Stimulated activated CD8-positive, alpha-beta memory T cell treated with anti-CD3 and anti-CD28 coated beads, Interleukin-2, amount 100 ng/mL, for 1 hour (primary cell): ENCODE measurements at places on chromosomes 7 and 10.

DNA sequence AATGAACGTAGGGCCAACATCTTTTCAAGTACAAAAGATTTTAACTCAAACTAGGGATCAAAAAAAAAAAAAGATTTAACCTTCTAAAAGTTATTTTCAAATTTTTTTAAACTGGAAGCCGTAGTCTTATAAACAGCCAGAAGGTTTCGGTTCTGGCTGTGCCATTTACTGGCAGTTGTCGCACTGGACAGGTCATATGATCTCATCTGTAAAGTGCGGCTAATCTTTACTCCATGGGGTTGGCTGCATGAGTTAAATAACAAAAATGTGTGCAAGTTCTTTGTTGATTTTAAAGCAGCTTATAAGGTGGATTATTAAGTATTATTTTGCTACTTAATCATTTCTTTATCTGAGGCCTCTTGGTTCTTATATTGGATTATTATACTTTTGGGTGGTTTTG is 36.6 kb downstream of the TRUB1 start:
- no peak for DNase-seq

DNA sequence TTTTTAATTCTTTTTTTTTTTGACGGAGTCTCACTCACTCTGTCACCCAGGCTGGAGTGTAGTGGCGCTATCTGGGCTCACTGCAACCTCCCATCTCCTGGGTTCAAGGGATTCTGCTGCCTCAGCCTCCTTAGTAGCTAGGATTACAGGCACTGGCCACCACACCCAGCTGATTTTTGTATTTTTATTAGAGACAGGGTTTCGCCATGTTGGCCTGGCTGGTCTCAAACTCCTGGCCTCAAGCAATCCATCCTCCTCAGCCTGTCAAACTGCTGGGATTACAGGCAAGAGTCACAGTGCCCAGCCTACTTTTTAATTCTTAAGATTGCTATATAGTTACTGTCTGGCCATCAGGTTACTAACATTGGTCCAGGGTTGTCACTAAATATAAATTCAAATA is 59.6 kb downstream of the ZNF277 start:
- no peak for DNase-seq

DNA sequence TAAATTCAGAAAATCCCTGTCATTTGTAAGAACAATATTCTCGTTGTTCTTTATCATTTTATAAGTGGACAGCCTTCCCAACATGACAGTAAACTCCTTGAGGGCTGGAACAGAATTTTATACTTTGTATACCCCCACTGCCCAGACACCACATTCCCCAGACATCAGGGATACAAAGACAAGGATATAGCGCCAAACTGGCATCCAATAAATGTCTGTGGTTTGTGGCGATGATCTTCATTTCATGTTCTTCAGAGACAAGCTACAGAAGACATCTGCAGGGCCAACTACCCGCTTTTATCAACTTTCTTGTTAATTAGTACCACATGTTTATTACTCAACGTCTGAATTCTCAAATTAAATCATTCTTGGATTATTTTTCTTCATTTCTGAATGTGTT is 155.9 kb downstream of the ATE1 start:
- no peak for DNase-seq

DNA sequence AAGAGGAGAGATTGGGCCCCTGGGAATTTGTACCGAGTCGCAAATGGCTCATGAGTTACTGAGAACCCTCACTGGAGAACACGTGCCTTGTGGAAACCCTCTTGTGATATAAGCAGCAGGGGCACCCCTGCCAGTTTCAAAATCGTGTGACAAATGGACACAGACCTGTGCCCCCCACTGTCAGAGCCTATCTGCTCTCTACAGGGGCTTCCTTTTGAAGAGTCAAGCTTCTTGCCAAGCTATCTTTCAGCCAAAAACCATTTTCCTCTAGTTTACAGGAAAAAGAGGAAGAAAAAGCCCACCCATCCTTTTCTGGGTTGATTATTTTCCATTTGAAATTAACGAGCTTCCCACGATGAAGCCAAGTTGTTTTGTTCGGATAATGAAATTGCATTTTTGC is 64.1 kb upstream of the MPP7 start:
- DNase-seq: no peak

DNA sequence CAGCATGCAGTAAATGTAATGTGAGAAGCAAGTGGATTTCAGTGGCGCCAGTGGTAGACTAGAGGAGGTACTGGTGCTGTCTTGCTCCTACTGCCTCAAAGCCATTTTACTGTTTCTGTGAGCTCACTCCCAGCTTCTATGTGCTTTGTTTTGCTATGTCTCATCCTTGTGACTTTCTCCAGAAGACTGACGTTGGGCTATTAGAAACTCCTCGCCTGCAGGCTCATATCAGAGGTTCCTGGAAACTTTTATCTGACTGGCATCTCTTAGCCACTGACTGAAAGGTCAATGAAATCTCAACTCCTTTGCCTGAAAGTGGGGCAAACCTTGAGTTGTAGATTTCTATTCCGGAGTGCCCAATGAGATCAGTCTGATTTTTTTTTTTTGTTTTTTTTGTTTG is 66.4 kb upstream of the SORCS1 start:
- DNase-seq: no peak

DNA sequence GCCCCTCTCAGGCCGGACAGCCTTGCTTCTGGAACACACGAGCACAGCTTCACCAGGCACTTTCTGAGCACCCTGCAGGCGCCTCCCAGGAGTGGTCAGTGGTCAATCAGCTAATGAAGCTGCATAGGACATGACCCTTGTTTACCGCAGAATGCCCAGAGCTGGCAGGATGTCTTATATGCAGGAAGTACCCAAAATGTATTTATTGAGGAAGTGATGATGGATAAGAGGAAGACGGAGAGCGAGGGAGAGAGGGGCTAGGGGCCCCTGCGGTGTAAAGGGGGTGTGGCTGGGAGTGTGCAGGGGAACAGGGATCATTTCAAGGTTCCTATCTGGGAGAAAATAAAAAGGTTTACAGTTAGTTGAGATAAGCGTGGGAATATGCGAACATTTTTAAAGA is 3.3 kb downstream of the CYP2E1 start:
- DNase-seq: no peak

GRCh38 chr7:116912269-116912909 is 40.9 kb upstream of the ST7 start:
- no peak for DNase-seq

- no peak for DNase-seq
Observed at GRCh38 chr10:74949034-74949832, 122.8 kb downstream of the KAT6B start.

DNA sequence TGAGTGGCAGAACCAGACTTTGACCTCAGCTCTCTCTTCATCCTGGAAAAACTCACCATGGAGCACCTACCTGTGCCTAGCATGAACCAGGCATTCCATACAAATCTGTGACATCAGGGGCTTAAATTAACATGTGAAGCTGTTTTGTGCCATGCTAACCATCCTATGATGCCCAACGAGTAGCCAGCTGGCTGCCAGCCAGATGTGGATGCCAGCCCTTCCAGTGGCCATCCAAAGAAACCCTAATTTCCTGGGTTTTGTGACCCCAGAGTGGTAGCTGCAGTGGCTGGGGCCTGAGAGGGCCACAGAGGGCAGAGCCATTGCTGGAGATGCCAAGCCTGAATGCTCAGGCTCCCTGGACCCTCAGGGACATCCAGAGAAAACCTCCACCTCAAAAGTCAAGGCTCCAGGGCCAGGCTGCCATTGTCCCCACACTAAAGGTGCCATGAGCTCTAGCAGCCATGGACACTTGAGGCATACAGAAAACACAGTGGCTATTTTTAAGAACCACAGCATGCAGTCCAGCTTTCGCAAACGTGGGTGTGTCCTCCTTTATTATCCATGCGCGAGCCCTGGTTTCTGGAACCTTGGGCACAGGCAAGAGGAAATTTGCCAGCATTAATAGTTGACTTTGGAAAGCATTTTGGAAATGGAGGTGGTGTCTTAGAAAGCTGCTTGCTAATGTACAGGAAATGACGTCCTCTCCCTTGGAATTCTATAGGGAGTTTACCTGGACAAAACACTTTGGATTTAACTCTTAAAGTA is 6.0 kb downstream of the CPXM2 start:
- DNase-seq: no peak

DNA sequence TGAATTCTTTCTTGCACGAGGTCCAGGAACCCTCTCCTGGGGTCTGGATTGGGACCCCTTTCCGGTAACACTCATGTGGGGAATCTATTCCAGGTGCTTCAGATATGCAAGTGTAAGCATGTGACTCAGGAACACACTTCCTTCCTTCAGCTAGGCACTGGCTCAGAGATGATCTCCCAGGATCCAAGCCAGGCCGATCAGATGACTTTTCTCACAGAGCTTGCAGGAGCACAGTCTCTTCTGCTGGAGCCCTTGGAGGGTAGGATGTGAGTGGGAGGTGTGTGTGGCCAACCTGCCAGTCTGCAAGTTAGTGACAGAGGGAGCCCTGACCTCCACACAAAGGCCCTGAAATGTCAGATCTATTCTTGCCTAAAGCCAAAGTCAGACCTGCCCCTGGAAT is 108.3 kb downstream of the CPXM2 start:
- DNase-seq: no peak

DNA sequence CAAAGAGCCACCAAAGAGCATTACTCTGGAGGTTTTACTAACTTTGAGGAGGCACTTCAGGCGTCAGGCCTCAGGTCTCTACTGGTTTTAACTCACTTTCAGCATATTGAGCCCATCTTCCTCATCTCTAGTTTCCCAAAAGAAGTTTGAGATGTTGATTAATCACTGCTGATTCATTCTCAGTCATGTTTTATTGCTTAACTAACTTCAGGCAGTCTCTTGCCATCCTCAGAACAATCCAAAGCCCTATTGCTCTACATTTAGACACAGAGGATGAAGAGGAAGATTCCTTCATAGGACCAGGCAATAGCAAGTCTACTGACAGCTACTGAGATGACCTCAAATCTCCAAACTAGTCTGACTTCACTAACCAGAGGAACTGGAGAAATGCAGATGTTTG is 39.1 kb upstream of the BET1 start:
- DNase-seq: no peak

DNA sequence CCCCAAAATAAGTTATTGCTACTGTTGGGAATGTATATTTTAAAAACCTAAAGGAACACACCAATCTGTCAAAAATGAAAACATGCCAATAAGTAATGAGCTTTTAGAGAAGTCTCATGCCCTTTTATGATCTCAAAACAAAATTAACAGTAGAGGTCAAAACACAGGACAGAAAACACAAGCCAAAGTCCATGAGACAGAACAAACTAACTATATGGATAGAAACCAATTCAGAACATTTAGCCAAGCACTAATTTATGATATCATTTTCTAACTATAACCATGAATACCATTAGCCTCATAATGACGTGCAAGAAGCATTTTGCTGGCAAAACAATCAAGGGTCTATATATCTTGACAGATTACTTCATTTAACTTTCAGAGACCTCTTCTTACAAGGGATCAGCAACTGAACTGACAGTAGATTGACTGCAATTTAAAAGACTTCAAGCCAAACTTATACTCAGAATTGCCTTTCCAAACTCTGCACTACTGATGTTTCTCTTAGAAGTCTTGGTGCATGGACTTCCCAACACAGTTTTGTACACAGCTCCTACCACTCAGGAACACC is 200.9 kb downstream of the DOCK4 start:
- no peak for DNase-seq

GRCh38 chr7:111140091-111140865 is 49.4 kb downstream of the LRRN3 start:
- DNase-seq: no peak

DNA sequence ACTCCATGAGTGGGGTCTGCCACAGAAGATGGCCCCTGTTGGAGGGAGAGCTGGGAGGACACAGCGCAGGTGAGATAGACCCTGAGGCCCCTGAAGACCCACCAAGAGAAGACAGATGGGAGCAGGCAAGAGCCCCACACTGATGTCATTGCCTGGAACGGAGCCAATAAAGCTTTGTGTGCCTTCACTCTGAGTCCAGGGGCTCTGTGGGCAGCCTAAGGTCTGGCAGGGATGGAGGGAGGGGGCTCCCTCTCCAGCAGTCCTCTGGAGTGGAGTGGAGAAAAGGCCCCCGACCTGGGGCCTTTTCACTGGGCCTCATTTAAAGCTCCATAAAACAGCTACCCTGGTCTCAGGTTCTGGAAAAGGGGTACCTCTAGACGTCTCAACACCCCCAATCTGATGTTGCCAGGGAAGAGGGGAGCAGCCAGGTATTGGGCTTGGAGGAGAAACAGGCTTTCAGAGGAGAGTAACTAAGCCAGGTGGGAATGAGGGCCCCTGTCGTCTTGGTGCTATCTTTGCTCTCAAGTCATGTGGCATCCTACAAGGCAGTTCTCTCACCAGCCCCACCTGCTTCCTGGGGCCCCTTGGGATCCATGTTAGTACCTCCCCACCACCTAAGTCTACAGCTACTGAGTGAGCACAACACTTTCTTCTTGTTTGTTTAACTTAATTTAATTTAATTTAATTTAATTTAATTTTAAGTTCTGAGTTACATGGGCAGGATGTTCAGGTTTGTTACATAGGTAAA is 1.4 kb downstream of the C10orf62 start:
- no peak for DNase-seq

DNA sequence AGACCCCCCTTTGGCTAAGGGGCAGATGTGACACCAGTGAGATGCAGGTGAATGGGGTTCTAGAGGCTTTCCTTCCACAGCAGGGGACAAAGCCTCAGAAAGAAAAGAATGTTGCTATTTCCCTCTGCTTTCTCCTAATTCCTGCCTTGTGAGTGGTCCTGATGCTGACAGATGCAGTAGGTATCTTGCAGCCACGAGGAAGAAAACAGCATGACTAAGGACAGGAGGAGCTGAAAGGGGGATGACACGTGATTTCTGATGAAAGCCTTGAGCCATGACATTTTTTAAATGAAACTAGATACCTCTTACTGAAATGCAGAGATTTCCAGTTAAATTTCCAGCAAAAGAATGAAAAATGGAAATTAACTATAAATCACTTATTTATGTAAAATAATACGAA is 92.4 kb downstream of the C1GALT1 start:
- no peak for DNase-seq

GRCh38 chr7:47633134-47633533 is 51.2 kb upstream of the TNS3 start:
- no peak for DNase-seq

DNA sequence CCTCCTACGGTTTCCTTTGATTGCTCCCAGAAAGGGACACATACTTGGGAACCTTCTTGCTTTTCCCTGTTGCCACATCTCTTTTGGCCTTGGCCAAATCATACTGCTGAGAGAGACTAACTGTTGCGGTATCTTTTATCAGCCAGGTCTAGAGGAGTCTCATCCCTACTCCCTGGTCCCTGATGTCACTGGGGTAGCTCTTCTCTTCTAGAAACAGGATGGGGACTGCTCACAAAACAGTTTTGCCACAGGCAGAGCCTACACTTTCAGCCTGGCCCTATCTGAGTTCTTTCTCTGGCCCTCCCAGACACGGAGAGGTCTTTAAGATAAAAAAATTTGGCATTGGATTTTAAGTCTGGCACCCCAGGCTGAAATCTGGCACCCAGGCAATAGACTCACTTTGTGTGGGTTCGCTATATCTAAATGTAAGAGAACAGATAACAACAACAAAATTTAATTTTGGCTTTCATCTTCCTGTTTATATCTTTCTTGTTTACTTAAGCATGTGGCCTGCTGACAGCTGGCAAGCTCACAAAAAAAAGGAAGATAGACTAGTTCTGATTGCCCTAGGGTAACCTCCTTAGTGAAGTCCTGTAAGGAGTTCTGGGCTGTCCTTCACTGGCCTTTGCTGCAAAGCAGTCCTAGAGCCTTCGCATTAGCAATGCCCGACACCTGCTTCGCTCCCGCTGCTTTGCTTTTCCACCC is 228.3 kb upstream of the NPVF start:
- no peak for DNase-seq

- DNase-seq: no peak
Observed at GRCh38 chr10:86217371-86218080, 149.1 kb downstream of the GRID1 start.
